ENCODE measurements at places on chromosomes 12 and 14.

DNA sequence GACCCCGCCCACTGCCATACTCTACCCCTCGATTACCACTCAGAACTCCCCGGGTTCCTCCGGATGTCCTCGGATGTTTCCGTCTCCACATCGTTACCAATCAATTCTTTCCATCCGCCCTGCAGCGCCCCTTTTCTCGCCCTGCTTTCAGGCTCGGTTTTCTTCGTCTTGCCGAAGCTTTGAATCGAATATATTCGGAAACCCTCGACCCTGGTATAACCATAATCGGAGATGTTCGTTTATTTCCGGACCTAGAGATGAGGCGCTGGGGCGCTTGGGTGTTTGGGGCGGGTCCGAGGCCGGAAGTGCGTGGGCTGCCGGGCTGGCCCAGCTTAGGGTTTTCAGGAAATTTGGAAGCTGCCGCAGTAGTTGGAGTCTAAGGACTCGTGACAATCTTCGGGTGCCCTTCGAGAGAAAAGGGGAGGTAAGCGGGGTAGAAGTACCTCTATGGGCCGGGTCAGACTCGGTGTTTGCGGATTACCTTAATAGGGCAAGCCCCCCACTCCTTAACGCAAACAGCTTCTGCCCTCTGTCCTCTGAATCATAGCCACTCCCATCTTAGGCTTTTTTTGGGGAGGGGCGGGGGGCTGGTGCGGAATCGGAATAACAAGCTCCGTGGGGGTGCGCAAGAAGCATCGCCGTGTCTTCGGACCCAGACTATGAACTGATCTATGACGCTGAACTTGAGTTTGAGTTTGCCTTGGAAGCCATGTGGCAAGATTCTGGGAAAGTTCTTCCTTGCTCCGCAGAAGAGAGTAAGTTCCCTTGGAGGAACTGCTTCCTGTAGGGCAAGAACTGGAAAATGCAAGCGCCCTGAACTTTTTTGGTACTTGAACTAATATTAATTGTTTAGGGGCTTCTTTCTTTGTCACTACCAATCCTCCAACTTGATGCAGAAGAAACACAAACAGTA lies at the start of gene C14orf119:
Gene C14orf119, plus strand, starts transcription at position 310 of the 913 bp plus-strand sequence. CDS start 2,154 bp downstream, outside the sequence.
- peak; percentile 99 for DNase-seq

DNA sequence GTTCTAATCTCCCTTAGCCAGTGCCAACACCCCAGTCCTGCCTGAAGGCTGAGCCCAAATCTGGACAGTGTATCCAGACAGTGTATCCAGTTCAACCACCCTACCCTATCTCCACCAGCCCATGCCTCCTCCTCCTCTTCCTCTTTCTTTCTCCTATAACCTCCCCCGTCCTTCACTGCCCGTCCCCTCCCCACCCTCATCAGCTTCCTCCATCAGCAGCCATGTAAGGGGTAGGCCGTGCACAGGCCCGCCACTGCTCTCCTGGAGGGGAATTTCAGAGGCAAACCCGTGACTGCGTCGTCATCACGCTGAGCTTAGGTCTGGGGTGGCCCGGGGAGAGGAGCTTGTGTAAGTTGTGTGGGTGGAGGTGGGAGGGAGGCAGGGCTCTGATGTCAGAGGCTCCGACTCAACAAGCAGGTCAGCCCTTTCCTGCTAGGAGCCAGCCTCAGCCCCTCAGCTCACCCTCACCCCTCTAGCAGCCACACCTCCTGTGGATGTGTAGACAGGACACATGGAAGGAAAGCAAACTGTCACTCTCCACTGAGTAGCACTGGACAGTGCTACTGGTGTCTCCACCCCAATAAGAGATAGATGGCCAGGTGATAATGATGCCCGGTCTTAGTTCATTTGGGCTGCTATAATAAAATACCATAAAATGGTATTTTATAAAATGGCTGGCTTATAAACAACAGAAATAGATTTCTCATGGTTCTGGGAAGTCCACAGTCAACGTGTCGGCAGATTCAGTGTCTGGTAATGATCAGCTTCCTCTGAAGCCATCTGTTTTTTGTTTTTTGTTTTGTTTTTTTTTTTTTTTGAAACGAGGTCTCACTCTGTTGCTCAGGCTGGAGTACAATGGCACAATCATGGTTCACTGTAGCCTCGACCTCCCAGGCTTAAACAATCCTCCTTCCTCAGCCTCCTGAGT lies 50.5 kb downstream of the IRF2BPL start:
- peak; percentile 90 for DNase-seq

DNA sequence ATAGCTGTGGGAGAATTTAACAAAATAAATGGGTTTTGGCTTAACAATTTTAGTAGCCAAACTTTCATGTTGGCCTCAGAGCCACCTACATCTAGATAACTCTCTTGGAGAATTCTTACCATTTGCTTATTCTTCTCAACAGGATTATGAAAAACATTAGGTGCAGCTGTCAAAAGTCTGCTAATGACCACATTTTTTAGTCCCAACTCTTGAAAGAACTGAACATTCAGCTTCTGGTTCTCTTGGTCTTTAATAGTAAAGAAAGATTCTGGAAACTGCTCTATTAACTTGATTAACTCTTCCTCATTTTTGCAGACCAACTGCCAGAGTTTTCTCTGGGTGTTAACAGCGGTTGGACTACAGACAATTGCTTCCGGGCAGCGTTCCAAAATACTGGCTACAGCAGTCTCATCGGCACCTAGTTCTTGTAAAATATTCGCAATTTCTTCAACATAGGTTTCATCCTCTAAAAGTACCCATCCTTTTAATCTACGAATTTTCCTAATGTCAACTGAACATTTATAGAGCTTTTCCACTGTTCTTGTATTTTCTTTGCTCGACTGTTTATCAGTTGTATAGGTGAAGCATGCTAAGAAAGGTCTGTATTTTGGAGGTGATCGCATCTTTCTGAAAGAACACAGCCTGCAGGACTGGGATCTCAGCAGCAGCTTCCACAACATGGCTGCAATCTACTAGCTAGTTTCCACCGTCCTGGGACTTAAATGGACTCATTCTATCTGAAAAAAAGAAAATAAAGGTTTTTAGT lies 8.7 kb downstream of the MTERF2 start:
- no peak for DNase-seq

- no peak for DNase-seq
Observed at GRCh38 chr14:67218126-67218525, 23.1 kb upstream of the PALS1 start.

- peak; percentile 84 for DNase-seq
Observed at GRCh38 chr12:25017336-25017735, 68.4 kb upstream of the BCAT1 start.

DNA sequence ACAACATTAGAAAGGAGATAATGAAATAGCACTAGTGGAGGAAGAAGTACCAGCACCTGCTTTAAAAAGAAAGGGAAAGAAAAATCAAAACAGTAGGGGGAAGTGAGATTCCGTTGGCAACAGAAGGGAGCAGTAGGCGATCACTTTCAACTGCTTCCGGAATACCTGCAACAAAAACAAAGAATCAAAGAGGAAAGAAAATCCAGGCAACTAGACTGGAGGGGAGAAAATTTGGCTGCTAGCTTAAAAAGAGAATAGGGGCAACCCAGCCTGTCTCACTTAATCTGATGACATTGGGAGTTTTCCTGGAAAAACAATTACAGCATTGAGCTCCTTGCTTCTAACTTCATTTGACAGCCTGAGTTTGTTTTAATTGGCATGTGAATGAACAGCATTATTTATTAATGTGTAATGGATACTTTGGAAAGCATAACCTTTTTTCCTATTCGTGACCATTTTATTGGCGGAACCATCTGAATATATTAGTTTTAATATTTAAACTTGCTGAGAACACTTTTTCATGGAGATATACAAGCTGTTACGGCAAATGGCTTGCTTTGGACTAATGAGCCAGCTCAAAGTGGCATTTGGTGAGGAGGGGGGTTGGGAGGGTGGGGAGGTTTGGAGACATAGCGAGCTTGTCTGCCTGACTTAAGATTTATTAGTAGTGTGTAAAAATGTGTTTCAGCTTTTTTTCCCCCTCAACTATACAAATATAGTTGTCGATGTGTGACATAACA lies 2.5 kb upstream of the DACT1 start:
- DNase-seq: no peak

DNA sequence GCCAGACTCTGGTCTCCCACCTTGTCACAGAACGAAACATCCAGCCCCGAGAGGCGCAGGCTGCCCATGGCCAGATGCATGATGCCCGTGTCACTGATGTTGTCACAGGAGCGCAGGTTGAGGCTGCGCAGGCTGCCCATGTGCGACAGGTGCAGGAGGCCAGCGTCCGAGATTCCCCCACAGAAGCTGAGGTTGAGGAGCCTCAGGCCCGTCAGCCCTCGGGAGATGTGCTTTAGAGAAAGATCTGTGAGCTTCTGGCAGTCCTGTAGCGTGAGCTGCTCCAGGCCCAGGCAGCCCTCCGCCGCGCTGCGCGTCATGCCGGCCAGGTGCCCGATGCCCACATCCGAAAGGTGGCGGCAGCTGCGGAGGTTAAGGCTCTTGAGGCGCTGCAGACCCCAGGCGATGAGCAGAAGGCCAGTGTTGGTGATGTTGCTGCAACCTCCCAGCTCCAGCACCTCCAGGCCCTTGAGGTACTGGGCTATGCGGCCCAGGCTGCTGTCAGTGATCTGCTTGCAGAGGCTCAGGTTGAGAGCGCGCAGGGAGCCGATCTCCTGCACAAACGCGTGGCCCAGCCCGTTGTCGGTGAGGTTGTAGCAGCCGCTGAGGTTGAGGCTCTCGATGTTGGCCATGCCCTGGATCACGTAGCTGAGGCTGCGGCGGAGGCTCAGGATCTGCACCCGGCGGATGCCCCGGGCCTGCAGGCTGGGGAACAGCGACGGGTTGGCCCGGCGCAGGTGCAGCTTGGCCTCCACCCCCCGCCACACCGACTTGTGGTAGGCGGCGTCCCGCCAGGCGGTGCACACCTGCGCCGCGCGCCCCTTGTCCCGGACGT lies 991 bp downstream of the FBXL14 start:
- peak; percentile 26 for DNase-seq

DNA sequence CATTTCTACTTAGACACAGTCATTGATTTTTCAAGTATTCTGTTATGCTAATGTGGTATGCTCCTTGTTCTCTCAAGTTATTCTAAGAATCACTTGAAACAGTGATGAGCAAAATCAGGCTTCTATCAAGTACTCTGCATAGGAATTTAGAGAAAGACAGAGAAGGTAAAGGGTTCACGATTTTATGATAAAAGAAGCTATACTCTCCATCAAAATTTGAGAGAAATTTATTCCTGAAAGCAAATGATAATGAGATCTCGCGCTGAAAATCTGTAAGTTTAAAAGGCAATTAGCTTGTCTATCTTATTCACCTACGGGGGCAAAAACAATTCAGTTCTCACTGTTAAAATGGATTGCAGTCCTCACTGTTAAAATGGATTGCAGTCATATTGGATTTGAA lies 1404.3 kb upstream of the FLRT2 start:
- no peak for DNase-seq

DNA sequence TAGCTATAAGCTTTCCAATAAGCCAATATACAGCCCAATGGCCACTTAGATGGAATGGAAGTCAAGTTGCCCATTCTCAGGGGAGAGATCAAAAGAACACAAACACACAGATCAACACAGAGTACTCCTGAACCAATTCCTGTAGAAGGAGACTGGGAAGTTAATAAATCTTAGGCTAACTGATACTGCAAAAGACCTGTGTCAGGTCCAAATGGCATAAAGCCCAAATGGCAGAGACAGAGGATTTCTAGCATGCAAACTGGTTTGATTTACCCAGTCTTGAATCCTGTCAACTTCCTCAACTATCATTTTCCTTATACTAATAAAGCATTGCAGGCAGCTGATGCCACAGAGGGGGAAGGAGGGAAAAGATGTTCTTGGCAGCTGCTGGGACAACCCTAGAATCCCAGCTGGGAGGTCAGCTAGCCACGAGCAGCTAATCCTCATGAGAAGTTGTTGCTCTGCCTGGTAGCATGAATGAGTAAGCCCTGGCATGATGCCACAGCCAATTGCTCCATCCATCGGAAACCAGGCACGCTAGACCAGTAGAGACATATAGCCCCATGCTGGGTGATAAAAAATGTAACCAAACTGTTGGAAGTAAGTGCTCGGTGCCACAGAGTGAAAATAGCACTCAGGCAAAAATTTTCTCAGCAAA lies 26.2 kb downstream of the ANG start:
- peak; percentile 88 for DNase-seq

GRCh38 chr14:84877061-84877460 lies 652.9 kb upstream of the FLRT2 start:
- DNase-seq: no peak

GRCh38 chr12:117100851-117101673 lies 1.8 kb upstream of the TESC start:
- DNase-seq: no peak

GRCh38 chr12:64571411-64571810 lies 38.9 kb upstream of the RASSF3 start:
- DNase-seq: no peak

DNA sequence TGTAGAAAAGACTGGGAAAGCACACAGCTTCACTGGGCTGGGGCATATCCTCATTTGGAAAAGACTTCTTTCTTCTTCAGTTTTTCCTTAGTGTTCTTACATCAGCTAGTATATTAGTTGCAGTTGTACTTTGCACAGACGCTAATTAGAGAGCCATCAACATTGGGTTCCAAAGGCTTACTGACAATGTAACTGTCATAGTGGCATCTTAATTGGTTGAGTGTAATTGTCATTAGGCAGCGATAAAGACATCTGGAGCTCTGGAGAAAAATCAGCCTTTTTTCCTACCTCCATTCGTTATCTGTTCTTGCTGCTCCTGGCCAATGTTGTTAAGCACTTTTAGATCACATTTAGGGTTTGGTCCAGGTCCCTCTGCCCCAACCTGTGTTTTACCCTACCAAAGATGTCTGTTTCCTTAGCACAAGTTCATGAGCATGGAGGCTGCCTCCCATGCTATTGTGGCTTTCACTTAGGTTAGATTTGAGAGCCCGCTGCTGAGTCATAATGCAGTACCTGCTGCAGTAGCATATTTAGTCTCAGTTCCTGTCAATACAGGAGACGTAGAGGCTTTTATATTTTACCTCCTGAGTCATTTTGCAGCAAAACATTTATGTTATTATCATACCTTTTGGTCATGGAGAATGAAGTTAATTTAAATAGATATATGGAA lies 49.2 kb downstream of the FBXW8 start:
- no peak for DNase-seq

- DNase-seq: no peak
Observed at GRCh38 chr14:51607711-51608110, 44.0 kb upstream of the FRMD6 start.

DNA sequence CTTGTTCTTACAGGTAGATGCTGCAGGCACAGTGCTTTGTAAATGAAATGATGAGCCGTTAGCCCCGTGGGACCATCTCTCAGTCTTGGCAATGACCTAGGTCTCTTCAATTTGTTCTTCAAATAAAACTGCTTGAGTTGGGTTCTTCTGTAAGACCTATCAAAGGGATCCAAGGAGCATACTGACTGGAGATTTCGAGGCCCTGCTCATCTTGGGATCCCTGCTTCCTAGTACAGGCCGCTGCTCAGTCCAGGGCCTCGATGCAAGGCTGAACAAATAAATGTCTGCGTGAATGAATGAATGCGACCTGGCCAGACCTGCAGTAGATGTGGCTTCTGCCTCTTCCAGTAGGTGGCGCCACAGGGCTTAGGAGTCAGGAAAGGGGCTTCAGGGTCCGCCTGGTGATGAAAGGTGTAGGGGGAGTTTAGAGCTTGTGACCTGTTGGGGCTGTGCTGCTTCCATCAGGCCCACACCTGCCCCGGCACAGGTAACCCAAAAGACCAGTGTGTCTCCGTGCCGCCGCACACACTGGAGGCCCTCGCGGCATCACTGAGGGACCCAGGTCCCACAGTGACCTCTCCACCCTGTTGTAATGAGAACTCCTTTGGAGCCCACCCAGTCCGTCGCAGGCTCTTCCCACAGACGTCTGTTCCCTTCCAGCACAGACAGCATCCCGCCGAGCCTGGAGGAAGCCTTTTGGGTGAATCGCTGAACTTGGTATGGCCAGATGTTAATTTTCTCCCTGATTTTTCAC lies 4.4 kb downstream of the CACNA1C start:
- DNase-seq: no peak
